Activated T-cell treated with anti-CD3 and anti-CD28 coated beads, Interleukin-2, amount 50 U/mL, for 48 hours (primary cell): ENCODE measurements at places on chromosomes 2 and 18.
A peak's percentile ranks its signal among the peaks of the same experiment; 100 is the strongest.

- DNase-seq: no peak
Observed at GRCh38 chr18:79501006-79501405, 105.3 kb downstream of the NFATC1 start.

GRCh38 chr2:217645896-217646295, 356.9 kb downstream of the TNS1 start:
- no peak for DNase-seq

DNA sequence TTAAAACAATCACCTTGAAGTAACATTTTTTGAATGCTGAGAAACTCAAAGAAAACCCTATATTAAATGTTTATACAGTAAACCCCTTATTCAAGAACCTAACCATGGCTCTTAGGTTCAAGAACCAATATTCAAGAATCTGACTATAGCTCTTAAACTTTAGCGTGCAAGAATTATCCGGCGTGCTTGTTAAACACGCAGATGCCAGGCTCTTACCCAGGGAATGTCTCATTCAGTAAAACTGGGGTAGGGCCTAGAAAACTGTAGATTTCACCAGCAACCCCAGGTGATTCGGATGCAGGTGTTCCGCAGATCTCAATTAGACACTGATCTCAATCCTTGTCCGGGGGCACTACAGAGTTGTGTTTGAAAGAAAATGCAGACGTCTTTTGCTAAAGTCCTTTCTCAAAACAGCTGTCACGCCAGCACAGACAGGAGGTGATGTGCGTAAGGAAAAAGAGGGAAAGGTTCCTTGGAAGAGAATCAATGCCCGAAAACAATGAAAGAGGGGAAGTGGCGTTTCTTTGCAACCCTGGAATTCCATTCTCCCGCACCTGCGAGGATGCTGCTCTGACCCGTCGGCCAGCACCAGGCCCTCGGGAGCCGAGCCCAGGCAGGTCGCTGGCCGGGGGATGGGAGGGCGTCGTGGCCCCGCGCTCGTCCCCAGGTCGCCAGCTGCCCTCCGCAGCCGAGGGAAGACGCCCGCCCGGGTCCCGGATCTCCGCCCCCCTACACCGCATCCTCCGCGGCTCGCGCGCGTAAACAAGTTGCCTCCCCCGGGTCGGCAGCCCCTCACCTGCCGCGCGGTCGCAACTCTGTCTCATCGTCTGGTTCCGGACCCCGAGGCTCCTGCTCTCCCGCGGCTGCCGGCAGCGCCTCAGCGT, 851 bp downstream of the EIF2AK3 start:
- DNase-seq: peak; percentile 56

- no peak for DNase-seq
Observed at GRCh38 chr2:30764021-30764800, 43.0 kb downstream of the CAPN13 start.

DNA sequence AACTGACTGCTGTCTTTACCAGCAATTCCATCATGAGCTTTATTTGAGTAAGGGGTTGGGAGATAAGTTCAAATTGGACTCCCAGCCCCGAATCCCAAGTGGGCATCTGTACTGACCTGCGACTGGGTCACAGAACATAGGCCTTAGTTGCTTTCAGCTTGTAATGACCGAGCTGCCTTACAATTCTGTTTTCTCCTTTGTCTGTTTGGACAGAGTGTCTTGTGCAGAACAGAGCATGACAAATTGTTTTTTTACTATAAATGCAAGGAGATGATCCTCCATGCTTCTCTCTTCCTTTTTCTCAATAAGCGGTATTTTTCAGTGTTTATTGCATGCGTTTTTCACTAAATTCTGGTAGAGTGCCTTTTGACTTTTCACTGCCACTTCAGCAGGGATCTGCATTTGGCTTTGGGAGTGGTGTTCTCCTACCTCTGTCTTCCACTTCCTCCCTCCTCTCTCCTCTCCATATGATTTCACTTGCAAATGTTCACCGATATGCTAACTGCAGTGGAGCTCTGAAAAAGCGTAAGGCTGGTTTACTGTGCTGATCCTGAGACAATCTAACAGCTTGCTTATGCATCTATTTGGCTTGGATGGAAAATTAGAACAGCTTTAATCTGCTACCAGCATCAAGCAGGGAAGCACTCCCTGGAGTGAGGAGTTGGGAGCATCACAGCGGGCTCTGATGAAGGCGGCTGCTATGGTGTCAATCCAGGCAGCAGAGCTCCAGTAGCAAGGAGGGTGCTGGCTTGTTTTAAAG, 158.8 kb upstream of the SMIM21 start:
- DNase-seq: no peak

DNA sequence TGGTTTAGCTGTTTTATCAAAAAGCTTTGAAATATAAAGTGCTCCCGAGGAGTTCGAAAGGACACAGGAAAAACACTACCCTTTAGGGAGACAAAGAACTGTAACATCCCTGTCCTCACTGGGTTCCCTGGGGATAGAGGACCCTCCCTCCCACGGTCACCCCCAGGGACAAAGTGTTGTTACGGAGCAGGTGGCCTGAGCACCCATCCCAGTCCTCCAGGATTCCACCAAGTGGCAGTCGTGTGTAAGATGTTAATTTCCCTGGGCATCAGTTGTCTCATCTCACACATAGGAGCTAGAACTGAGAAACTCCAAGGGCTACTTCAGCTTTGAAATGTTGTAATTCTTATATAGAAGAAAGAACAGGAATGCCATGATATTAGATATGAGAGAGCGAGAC, 137.7 kb downstream of the ALK start:
- DNase-seq: no peak

- DNase-seq: no peak
Observed at GRCh38 chr2:203915256-203915655, 21.3 kb upstream of the ICOS start.

- peak; percentile 1 for DNase-seq
Observed at GRCh38 chr2:238631491-238632180, 204.9 kb downstream of the ASB1 start.

DNA sequence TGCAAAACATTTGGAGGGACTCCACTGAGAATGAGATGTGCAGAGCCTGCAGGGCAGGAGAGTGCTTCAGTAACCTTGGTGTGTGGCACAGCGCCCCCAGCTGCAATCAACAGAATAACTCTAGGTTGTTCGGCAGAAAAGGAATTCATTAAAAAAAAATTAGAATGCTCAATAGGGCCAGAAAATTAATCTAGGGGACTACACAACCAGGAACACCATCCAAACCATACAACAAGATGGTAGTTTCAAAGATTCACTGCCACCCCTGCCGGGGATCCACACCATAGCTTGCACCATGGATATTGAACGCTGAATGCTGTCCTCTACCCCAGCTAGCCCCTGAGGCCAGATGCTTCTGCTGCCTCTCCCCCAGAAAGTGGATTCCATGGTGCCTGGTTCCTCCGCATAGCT, 50.1 kb downstream of the THUMPD2 start:
- DNase-seq: peak; percentile 46

DNA sequence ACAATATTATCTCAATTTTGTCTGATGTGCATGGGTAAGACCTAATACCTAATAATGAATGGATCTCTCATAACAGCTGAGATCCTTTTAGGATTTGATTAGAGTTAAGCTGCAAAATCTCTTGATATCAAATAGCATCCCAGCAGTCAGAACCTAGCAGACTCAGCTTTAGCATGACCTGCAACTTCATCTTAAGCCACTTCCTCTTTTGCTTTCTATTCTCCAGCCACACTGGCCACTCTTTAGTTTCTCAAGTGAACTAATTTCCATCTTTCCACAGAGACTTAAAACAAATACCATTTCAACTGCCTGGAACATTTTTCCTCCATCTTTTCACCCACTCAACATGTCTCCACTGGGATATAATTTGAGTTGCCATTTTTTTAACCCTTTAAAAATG, 1251.6 kb upstream of the ZEB2 start:
- DNase-seq: no peak

DNA sequence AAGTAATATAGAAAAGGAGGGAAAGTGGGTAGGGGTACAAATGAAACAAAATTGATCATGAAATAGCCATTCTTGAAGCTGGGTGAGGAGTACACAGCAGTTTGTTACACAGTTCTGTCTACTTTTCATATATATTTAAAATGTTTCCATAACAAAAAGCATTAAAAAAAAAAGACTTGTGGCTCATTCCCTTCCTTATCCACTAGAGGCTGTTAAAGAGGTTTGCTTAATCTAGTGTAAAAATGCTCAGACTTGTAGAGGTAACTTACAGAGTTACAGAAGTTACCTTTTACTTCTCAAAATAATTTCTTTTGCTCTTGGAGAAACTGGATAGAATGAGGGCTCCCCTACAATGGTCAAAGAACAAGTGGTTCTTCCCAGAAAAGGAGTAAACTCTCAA, 8.1 kb upstream of the WIPF1 start:
- no peak for DNase-seq

DNA sequence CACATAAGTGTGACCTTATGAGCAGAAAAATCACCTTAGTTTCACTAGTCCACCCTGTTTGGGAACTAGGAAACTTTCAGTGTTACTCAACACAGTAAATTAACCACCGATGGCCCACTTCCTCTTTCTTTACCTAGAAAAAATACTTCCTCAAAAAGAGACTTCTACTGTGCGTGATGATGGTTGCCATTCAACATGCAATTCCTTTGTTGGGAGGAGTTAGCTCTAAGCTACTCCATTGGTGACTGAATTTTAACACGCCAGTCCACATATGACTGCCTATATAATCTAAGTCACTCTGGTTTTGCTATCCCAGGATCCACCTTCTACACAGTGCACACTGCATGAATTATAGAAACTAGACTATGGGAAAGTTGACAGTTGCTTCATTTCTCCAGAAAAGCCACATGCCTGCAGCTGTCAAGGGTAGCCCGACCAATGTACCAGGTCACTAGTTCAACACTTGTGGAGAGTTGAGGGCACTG, 47.8 kb upstream of the REG3G start:
- DNase-seq: no peak

DNA sequence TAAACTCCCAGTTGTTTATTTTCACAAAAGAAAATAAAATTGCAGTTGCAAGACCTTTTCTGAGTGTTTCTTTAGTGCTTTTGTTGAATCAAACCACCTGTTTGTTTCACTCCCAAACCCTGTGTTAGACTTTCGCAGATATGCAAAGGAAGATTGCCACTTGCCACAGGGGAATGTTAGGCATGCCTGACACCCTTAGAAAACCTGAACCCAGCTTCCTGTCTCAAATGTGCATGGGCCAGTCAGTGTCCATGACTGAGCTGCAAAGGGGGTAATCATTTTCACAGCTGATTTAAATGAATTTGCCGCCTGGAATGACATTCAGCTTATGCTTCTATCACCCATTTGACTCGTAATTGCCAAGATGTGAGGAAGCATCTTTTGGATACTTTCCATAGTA, 17.5 kb downstream of the TGOLN2 start:
- DNase-seq: no peak

- DNase-seq: no peak
Observed at GRCh38 chr2:79178076-79178674, 18.6 kb upstream of the REG3A start.

- no peak for DNase-seq
Observed at GRCh38 chr2:16650287-16651249, 15.1 kb downstream of the CYRIA start.

DNA sequence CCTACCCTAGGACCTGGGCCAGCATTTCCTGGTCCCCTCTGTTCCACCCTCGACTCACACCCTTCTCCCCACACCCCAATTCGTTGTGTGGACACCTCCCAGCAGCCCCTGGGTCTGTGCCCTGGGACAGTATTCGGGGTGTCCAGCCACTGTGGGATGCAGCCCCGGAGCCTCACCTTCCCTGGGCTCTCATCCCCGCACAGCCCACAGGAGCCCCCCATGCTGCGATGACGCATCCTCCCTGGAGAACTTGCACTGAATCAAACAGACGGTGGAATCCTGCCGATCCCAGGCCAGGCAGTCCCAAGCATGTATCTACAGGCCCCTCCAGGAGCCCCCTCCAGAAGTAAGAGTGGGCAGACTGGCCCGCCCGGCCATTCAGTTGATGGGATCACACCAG, 9.7 kb downstream of the ITM2C start:
- no peak for DNase-seq

DNA sequence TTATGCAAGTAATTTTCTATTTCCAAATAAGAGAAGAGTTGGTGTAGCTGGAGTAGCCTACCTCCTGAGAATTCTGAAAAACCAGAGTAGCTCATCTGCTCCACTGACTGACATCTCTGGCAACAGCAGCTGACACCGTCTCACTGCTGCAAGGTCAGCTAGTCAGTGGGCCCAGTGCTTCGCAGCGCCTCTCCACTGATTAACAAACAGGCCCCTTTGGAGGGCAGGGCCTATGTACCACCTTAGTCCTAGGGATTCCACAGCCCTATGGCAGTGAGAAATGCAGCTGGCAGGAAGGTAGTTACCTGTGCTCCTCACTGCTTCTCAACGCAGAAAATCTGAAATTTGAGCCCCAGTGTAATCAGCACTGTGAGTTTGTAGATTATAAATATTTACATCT, 97.5 kb downstream of the DLGAP1 start:
- no peak for DNase-seq

- DNase-seq: no peak
Observed at GRCh38 chr18:35417223-35417622, 40.1 kb upstream of the ZNF396 start.

DNA sequence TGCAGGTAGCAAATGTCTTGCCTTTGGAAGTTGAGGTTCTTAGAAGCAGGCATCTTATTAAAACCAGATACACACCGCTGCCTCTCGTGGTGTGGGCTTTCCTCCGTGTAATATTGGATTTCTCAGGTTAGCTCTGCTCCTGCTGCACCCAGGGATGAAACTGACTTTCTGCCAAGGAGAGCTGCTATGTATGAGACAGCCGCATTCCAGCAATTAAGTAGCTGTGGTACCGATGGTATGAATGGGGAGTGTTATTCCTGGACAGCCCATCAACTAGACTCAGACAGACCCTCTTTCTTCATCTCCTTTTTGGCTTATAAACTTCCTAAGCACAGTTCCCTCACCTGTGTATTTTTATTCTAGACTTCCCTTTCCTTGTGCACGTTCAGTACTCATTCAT, 6.8 kb upstream of the EHD3 start:
- no peak for DNase-seq

GRCh38 chr2:53314718-53315117, 452.9 kb upstream of the CHAC2 start:
- DNase-seq: no peak

- DNase-seq: no peak
Observed at GRCh38 chr2:125562924-125563323, 1093.0 kb upstream of the GYPC start.

DNA sequence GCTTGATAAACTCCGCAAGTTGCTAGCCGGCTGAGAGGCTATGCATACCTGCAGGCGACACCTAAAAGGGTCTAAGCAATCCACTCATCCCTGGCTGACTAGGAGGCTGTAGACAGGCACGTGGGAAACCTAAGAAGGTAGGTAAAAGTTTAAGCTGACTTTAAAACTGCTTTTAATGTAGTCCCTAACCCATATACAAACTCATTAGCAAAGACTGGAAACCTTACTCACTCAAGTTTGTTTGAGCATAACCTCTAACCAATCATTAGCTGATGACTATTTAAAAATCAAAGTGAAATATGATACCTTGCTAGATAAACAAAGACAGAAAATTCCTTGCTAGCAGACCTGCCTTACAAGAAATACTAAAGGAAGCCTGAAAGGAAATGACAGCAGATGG, 106.4 kb downstream of the EXOC6B start:
- DNase-seq: no peak

DNA sequence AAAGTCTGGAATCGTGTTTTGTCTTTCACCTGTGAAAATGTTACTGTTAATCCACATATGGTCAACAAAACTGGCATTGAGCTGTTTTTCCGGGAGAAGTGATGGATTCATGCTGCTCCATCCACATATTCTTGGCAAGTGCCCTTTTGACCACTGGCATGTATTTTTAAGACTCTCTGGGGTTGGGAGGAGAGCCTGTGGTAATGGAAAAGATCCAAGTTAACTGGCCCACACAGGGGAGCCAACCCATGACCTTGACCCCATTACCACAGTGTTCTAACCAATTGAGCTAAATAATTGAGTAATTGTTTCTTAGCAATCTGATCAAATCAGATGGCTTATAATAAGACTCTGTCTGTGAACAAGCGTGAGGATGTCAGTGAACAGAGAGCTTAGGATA, 296.2 kb upstream of the NRP2 start:
- no peak for DNase-seq
